ENCODE measurements at places on chromosomes 3 and 15.
A peak's percentile ranks its signal among the peaks of the same experiment; 100 is the strongest.

DNA sequence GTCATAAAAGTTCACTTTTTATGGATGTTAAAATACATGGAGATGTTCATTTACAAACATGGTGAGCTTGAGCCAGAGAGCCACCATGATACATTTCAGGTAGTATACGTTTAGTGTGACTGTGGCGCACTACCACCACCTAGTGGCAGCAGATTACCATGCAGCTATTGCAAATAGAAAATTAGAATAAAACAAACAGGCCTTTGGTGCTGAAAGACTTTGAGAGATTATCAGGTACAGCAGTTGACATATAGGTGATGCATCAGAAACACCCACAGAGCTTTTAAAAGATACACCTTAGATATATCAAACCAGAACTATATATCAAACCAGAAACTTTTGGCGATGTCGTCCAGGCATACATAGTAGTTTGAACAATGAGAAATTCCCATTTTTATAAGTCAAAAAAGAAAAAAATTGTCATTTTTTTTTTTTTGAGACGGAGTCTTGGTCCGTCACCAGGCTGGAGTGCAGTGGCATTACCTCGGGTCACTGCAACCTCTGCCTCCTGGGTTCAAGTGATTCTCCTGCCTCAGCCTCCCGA is 42.0 kb upstream of the ICE2 start:
- peak; percentile 17 for DNase-seq

- DNase-seq = no peak
Measured at GRCh38 chr3:115980709-115981108, 357.4 kb downstream of the GAP43 start.

GRCh38 chr3:127585163-127585812 is 5.2 kb downstream of the TPRA1 start:
- DNase-seq = no peak

GRCh38 chr15:89836267-89837133 is 21.8 kb upstream of the ANPEP start:
- DNase-seq = no peak

DNA sequence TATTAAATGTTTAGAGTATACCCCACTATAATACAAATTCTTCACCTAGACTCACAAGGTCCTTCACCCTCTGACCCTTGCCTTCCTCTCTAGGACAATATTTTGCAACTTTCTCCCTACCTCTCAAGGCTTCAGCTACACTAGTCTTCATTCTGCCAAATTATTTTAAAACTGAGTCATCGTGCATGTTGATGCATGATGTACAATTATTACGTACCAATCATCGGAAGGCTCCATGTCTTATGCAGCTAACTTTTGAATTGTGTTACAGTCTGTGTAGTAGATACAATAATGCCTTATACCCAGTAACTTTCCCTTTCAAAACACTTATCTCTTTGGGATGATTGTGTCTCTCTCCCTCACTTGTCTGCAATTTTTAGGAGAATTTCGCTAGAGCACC is 98.5 kb upstream of the ROBO2 start:
- DNase-seq = no peak

GRCh38 chr15:24772686-24773373 is 97.3 kb downstream of the NPAP1 start:
- DNase-seq = no peak

DNA sequence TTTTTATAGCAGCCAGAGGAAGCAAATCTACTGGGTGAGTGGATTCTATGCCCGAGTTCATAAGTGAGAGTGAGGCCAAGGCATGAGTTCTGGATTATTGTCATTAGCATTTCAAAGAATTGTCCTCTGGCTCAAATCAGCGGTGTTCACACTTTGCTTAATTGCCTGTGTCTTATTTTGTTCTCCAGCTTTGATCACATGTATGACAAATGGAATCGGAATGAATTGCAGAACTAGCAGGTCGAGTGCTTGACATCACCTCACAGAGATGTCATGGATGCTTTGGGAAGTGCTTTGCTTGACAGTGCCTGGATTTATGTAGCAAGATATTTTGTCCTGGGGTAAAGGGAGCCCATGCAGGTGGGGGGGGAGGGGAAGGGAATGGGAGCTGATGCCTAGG is 68.0 kb downstream of the SH3GL3 start:
- DNase-seq = no peak

- DNase-seq = no peak
Measured at GRCh38 chr3:57006949-57007419, 53.5 kb upstream of the SPATA12 start.

GRCh38 chr3:32450426-32450825 is 52.2 kb downstream of the CMTM6 start:
- no peak for DNase-seq

GRCh38 chr3:31707286-31707685 is 174.6 kb downstream of the STT3B start:
- DNase-seq = no peak

- DNase-seq = no peak
Measured at GRCh38 chr3:194657439-194657838, 14.6 kb downstream of the LSG1 start.

- peak; percentile 20 for DNase-seq
Measured at GRCh38 chr3:63818282-63819150, 583 bp upstream of the C3orf49 start.

- no peak for DNase-seq
Measured at GRCh38 chr15:38688761-38689160, 124.1 kb upstream of the RASGRP1 start.

DNA sequence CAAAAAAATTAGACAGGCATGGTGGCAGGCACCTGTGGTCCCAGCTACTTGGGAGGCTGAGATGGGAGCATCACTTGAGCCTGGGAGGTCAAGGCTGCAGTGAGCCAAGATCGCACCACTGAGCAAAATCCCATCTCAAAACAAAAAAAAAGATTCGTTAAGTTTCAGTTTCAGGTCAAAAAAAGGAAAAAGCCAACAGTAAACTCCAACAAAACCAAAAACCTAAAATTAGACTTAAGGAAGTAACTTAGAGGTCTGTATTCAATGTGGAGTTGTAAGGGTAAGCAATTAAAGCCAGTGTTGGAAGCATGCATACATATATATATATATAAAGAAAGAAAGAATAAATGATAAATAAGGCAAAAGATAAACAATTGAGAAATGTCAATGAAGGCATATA is 11.8 kb downstream of the KPNA1 start:
- DNase-seq = no peak

GRCh38 chr3:120568598-120568997 is 27.5 kb upstream of the NDUFB4 start:
- no peak for DNase-seq

GRCh38 chr3:64575211-64575844 is 112.5 kb downstream of the ADAMTS9 start:
- no peak for DNase-seq

GRCh38 chr3:62882676-62883200 is 7.5 kb upstream of the CADPS start:
- no peak for DNase-seq

DNA sequence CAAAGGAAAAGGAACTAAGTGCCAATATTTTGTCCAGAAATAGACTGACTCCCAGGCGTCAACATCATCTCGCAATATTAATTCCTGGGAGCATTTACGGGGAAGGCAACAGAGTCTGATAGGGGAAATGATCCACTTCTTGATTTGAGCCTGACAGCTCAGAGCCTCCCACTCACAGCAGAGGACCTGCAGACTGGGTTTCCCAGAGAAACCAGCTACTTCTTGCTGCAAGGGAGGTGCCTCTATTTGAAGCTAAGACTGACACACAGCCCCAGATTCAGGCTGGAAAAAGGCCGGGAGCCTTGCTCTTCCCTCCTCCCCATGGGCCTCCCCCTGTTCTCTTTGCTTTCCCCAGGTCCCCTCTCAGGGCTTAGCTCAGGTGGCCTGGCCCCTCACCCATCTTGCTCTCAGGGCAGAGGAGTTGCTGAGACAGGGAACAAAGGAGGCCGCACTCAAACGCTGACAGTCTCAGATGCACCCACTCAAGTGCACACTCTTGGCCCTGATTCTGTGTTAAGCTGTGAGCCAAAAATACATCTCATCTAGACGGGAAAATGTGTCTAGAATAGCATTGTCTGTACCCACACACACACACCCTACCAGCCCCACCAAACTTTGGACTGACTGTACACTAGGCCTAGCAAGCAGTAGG is 49.8 kb upstream of the DCLK3 start:
- no peak for DNase-seq

- no peak for DNase-seq
Measured at GRCh38 chr3:55765398-55765797, 278.3 kb upstream of the WNT5A start.

- no peak for DNase-seq
Measured at GRCh38 chr3:61323094-61323493, 71.8 kb upstream of the FHIT start.

- DNase-seq = no peak
Measured at GRCh38 chr3:123769356-123769743, 114.8 kb downstream of the MYLK start.

GRCh38 chr3:58074997-58075396 is 66.8 kb downstream of the FLNB start:
- DNase-seq = no peak

DNA sequence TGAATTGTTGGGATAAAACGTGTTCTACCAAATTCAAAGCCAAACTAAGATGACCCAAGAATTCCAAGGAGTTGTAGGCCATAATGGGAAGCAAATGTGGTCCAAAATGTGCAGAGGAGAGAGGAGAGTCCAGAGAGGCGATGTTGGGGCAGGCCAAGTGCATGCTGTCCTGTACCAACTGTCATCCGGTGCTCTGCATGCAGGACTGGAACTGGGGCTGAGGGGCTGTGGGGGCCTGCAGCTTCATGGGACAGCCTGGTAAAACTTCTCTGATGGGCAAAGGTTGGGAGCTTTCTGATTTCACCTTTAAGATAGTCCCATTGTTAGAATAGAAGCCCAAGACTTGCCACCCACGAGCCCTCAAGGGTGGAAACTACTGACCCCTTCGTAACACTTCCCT is 831.4 kb downstream of the AGBL1 start:
- no peak for DNase-seq

DNA sequence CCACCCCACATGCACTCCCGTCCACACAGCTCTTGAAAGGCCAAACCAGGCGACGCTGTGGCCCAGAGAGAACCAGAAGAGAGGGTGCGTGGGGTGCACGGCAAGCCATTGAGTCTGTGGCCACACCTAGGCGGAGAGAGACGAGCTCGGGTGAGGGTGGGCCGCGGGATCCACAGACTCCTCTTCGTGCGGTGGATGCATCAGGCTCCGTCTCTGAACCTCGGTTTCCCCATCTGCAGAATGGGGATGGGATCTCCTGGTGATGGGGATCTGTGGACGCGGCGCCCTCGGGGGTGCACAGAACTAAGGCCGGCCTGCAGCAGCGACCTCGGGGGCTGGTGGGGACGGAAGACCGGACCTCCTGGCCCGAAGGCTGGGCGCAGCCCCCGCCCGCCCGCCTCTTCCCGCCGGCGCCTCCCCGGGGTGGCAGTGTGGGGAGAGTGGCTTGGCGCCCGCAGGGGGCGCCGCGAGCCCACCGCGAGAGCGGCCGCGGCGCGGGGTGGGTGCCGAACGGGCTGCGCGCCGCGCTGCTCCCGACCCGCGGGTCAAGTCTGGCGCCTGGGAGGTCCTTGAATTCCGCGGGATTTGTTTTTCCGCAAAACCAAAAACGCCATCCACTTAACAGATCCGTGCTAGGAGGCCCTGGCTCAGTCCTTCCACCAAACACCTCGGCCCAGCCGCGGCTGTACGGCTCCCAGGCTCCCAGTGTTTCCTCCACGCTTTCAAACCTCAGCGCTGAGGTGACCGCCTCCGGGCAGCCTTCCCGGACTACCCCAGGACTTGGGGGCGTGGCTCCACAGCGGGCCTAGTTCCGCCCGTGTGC is 13.2 kb upstream of the ADPGK start:
- DNase-seq = no peak

DNA sequence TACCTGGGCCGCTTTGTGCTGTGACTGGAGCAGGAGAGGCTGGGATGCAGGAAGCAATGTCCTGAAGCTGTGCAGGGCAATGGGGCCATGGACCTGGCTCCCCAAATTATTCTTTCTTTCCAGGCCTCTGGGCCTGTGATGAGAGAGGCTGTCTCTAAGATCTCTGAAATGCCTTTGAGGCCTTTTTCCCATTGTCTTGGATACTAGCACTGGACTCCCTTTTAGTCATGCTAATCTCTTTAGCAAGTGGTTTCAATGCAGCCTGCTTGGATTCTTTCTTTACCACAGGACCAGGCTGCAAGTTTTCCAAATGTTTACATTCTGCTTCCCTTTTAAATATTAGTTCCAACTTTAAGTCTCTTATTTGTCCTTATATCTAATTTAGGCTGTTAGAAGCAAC is 64.8 kb upstream of the SGO1 start:
- no peak for DNase-seq

- no peak for DNase-seq
Measured at GRCh38 chr3:188789251-188789650, 382.5 kb upstream of the TPRG1 start.

Measured in GDM1 (cell line).